IgD-negative memory B cell (primary cell): ENCODE measurements at places on chromosomes 2 and 18. TPM values are rescaled to one million over a fixed set of nuclear protein-coding genes. Genes with fewer than 3 reads are reported as not detected.

ZNF396 gene
- 1.5 TPM for polyA plus RNA-seq

ALLC gene
- not detected for polyA plus RNA-seq

ERCC3 gene
- 24.7 TPM for polyA plus RNA-seq

NEURL3 gene
- not detected for polyA plus RNA-seq

OTOS gene
- not detected for polyA plus RNA-seq

LPIN2 gene
- polyA plus RNA-seq = 8.8 TPM

BCL11A gene
- 189 TPM for polyA plus RNA-seq

PARD6G gene
- polyA plus RNA-seq = not detected

UPP2 gene
- not detected for polyA plus RNA-seq

NUP35 gene
- 6.0 TPM for polyA plus RNA-seq

AGAP1 gene
- not detected for polyA plus RNA-seq

NEB gene
- 1.4 TPM for polyA plus RNA-seq

FSIP2 gene
- polyA plus RNA-seq = not detected

TBR1 gene
- polyA plus RNA-seq = not detected

PCARE gene
- polyA plus RNA-seq = not detected

NPHP1 gene
- 2.1 TPM for polyA plus RNA-seq

GKN2 gene
- polyA plus RNA-seq = not detected

ADGRF3 gene
- 0.38 TPM for polyA plus RNA-seq

TXNDC2 gene
- polyA plus RNA-seq = not detected

SULT1C4 gene
- polyA plus RNA-seq = not detected
